ENCODE measurements at places on chromosomes 5 and 9.

DNA sequence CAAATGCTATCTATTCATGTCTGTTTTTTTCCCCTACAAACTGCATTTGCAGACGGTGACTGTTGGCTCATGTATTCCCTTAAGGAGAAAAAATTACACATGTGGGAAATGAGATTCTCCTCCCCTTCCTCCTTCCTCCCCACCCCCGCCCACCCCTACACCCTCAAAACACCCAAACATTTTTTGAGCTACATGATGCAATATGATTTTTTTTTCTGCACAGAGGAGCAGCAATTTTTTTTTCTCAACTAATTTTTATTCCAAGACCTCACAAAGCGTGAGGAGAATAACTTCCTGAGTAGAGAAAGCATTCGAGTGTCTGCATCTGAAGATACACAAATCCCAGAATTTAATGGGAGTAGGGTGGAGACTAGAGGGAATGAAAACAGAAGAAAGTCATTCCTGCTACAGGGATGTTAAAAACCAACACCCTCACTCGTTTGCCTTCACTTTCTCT is 118.1 kb downstream of the PRDM6 start:
- no peak for DNase-seq

GRCh38 chr5:41118177-41118576 is 47.0 kb upstream of the MROH2B start:
- DNase-seq, result no peak

- no peak for DNase-seq
Observed at GRCh38 chr9:79360387-79361347, 211.1 kb upstream of the TLE4 start.

GRCh38 chr9:100219347-100219746 is 120.3 kb downstream of the INVS start:
- DNase-seq, result no peak

DNA sequence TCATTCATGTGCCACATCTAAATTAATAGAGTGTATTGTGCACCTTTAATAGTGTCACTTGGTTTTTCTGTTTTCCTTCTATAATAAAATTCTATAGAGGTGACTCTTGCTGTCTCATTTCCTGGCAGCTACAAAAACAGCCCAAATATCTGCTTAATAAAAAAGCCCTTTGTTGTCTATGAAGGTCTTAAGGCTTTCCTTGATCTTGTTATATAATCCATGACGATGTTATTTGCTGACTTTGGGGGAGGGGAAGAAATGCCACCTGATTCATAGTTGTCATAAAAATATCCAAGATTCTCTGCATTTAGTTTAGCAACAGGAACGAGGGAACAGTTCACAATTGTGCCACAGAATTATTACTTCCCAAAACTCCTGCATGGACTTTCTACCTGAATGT is 31.3 kb downstream of the CPEB4 start:
- no peak for DNase-seq

DNA sequence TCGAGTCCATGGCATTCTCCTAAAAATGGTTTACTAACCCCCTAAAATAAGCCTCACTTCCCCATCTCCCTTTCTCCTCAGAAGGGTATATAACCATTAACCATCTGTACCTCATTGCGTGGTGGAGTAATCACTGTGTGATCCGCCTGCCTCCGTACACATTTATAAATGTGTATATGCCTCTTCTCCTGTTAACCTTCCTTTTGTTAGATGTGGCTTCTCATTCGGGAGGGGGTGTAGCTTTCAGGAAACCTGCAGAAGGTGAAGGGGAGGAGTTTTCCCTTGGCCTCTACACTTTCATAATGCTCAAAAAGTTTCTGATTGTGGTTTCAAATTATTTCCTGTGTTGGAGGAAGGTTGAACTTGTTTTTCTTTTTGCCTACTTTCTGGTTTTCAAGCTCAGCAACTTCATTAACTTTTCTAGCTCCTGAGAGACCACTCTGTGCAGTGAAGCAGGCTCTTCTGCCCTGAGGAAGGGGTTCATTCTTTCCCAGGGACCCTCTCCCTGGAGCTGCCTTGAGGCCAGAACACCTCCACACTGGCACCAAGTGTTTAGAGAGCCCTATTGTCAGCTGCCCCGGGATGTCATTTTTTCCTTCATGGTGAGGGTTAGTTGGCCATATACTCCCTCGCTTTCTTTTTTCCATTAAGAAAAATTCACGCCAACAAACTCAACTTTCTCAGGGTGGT is 46.9 kb downstream of the RASGRF2 start:
- no peak for DNase-seq

- DNase-seq, result no peak
Observed at GRCh38 chr5:119400245-119400644, 44.4 kb downstream of the TNFAIP8 start.

DNA sequence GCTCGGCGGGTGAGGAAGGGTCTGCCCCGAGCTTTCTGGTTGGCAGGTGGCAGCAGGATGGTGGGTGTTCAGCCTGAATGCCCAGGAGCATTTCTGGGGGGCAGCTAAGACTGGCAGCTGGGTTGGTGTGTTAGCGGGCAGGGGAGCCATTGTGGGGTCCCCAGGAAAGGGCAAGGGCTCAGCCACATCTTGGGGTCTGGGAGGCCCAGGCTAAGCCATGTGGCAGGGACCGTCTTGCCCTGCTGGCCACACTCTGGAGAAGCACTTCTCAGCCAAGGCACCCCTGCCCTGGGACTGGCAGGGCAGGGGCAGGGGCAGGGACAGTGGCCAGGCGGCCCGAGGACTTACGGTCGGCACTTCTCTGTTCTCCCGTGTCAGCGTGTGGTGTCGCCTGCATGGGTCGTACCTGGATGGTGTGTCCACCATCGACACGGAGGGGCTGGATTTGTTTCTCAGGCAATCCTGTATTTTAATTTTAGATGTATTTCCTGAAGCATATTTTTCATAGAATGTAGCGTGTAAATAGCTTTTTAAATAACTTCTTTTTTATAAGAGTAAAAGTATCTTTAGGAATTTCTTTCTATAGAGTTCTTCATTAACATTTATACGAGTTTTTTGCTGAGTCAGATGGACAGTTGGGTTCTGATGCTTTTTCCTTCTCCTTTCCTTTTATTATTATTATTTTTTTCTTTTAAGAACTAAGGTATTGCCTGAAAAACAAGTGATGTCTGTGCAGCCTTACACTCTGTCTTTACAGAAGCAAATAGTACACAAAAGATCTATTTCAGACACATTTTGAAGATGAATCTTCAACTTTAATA is 102.0 kb downstream of the PHF2 start:
- peak; percentile 62 for DNase-seq

- no peak for DNase-seq
Observed at GRCh38 chr9:106799152-106799551, 63.8 kb upstream of the ZNF462 start.

GRCh38 chr9:134004131-134004873 is 12.2 kb upstream of the VAV2 start:
- no peak for DNase-seq

DNA sequence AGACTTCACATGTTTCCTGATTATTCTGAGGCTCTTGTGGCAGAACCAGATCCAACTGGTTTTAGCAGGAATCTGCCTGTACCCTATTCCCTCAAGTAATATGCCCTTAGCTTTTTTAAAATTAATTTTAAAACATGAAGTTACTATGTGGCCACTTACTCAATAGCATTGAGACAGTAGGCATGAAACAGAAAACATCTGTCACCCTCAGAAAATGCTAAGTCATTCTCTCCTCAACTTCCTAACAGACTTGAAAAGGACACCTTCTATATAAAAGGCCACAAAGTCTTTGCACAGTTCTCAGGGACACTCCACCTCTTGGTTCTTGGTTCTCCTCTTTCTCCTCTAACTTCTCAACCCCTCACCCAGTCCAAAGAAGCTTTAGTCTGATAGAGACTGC is 277.8 kb downstream of the RAB3C start:
- DNase-seq, result no peak

DNA sequence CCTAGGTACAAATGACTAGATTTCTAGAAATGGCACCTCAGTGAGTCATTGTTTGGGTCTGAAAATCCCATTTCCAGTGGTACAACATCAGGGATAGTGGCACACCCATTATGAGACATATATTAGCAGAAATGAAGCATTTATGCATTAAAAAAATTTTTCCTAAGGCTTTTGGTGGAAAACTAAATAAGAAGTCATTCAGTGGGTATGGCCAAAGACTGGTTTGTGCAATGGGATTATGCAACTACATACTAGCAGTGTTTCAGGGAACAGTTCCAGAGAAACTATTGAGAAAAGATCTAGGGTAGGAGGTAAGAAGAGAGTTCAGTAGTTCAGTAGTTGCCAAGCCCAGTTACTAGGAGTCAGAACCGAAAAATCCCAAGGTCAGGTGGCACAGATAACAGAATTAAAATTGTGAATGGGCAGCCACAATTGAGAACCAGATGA is 106.5 kb upstream of the HAPLN1 start:
- no peak for DNase-seq

DNA sequence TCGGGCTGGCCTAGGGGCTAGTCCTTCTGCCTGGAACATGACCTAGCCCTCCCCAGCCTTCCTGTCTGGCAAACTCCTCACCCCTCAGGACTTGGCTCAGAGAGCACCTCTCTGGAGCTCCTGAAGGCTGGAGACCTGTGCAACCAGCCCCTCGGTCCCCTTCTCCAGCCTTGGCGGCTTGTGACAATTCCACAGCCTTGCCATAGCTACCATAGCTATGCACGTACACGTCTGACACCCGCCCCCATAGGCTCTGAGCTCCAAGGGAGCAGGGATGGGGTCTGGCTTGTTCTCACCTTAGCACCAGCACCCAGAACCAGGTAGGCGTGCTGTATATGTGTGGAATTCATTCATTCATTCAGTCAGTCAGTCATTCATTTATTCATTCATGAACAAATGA is 49.7 kb downstream of the NTNG2 start:
- DNase-seq, result no peak

DNA sequence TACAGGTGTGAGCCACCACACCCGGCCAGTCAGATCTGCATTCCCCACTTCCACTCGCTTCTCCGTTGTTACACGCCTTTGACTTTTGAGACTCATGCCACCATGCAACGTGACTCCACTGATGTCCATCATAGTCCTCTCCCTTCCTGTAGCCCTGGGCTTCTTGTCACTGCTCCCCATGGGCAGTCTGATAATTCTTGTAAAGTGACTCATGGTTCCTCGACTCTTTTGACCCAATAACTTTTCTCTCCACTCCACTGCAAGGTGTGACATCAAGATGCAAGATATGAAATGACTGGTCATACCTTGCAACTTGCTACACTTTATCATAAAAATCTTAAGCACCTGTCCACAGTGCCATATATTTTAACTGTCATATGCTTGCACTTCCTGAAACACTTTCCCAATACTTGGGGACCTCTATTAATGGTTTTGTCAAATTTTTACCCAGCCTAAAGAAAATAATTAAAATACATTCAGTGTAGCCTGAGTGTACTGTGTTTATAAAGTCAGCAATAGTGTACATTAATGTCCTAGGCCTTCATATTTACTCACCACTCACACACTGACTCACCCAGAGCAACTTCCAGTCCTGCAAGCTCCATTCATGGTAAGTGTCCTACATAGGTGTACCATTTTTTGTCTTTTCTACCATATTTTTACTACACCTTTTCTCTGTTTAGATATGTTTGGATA is 18.6 kb upstream of the ANKRD18A start:
- no peak for DNase-seq

DNA sequence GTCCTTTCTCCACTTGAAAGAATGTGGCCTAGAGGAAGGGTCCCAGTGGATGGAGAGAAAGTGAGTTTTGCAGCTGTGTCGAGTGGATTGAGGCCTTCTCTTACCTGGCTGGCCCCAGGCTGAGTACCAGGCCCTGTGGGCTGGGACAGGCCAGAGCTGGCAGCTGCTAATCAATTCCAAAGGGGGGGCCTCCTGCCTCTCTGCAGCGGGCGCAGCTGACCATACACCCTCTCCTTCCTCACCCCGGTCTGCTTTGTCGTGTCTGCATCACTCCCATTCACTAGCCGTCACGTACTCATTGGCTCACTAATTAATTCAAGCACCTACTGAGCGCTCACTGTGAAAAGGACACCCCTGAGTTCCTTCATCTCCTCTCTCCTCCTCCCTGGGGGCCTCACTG is 58.4 kb upstream of the PITX1 start:
- no peak for DNase-seq

GRCh38 chr5:150523472-150524350 is 15.8 kb downstream of the NDST1 start:
- DNase-seq, result no peak

DNA sequence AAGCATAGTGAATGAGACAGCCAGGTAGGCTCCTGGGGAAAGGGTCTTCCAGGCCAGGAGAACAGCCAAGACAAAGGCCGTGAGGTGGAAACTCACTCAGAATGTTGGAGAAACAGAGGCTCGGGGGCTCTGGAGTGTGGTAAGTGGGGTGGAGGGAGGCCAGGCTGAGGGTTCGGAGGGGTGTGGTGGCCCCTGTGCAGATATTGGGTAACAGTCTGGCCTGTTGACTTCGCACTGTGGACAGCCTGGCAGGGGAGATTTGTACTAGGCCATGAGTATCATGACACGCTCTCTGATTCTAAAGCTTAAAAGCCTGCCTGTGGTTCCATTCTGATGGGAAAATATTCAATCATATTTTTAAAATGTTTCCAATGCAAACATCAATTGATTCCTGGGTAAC is 239.3 kb downstream of the GADD45G start:
- DNase-seq, result no peak

DNA sequence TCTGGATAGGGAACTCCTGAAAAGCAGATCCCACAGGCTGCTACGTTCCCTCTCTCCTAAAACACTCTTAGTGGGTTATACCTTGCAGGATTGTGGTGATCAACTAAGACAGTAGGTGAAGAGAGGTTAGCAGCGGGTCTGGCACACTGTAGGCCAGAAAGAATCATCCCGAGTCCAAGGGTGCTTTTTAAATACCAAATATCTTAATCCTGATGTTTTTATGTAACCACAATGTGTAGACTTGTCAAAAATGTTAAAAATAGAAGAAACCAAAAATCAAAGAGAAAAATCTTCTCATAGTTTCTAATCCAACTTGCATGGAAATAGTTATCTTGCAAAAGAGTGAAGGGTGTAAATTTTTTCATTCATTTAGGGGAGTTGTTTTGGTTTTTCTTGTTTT is 52.3 kb upstream of the IFNK start:
- DNase-seq, result no peak

GRCh38 chr5:123807177-123807945 is 295.4 kb downstream of the CSNK1G3 start:
- DNase-seq, result no peak

GRCh38 chr5:172559004-172559932 is 81.8 kb upstream of the NEURL1B start:
- DNase-seq, result no peak

GRCh38 chr9:134525070-134525815 is 116.4 kb upstream of the COL5A1 start:
- no peak for DNase-seq

DNA sequence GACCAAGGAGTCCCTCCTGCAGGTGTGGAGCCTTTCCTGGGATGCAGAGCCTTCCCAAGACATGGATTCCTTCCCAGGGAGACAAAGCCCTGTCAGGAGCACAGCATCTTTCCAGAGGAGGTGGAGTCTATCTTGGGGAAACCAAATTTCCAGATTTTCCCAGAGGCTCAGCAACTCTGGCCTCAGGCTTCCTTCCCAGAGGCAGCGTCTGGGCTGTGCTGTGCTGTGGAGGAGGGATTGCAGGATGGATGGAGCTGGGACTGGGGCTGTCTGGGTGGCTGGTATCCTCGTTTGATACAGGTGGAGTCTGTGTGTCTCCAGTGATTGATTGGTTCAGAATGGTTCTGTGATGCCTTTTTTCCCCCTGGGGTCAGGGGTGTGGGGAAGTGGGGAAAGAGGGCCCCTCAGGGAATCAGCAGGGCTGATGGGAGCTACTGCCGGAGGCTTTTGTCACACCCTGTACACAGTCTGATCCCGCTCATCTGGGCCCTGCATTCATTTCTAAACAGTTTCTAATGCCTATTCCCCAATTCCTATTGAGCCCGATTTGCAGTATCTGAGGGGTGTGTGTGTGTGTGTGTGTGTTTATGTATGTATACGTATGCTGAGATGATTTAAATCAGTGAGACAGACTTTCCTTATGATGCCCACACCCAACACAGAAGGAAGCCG is 16.0 kb downstream of the OR13J1 start:
- DNase-seq, result no peak
